Upper lobe of left lung (tissue), 6 donors: ENCODE measurements at places on chromosomes 7 and 10. TPM values are rescaled to one million over a fixed set of nuclear protein-coding genes. Genes with fewer than 3 reads are reported as not detected.
A peak's percentile ranks its signal among the peaks of the same experiment; 100 is the strongest.

DNA sequence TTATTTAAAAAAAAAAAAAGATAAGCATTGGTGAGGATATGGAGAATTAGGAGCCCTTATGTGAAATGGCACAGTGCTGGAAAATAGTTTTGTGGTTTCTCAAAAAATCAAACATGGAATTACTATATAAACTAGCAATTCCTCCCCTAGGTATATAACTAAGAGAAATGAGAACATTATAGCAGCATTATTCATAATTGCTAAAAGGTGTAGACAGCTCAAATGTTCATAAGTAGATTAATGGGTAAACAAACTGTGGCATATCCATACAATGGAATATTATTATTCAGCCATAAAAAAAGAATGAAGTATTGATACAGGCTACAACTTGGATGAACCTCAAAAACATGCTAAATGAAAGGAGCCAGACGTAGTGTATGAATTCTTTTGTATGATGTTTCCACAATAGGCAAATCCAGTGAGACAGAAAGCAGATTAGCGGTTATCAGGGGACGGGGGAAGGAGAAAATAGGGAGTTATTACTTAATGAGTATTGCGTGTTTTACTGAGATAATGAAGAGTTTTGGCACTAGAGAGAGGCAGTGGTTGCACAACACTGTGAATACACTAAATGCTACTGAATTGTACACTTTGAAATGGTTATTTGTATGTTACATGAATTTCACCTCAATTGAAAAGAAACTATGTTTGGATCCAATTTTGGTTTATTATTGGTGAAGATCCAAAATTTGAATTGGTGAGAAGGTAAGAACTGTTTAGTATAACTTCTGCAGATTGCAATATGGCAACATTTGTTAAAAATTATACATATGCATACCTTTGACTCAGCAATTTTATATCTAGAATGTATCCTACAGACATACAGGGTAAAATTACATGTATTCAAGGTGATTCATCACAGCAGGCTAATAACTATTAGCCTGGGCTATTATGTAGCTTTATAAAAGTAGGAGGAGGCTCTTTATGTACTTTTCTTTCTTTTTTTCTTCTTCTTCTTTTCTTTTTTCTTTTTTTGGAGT, 69.7 kb downstream of the VCL start:
- DNase-seq = no peak

GRCh38 chr10:94641480-94641879, 42.0 kb upstream of the CYP2C18 start:
- no peak for DNase-seq

The CLDN3 gene
- 61.0 TPM for total RNA-seq

DNA sequence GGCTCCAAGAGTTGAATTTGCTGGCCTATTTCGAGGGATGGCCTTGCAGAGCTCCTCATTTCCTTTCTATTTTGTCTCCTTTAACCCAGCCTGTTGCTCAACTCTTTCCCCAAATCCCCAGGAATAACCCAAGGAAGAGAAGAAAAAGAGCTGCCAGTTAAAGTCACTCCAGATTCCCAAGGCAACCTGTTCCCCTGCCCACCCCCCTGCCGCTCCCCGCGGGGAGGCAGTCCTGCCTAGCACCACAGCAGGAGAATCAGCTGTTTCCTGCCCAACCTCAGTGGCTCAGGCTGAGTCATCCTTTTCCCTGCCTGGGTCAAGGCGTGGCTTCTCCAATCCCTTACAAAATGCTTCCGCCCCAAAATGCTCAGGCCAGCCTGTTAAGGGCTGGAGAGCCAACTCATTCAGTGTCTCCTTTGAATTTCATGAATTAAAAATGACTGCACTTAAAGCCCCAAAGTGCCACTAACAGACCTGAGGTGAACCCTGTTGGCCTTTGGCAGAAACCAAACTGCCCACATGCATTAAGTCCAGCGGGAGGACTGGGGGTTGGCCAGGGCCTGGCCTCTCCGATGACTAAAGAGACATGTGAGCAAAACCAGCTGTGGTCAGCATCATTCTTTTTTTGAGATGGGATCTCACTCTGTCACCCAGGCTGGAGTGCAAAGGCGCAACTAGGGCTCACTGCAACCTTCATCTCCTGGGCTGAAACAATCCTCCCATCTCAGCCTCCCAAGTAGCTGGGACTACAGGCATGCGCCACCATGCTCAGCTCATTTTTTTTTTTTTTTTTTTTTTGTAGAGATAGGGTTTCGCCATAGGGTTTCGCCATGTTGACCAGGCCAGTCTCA, 83.2 kb upstream of the KIF5B start:
- DNase-seq = peak; percentile 93

The OR2A12 gene
- total RNA-seq = not detected

The PPP1R3C gene
- total RNA-seq = 4.6 TPM

GRCh38 chr10:32942081-32942480, 15.9 kb downstream of the ITGB1 start:
- no peak for DNase-seq

The ARHGEF5 gene
- total RNA-seq = 22.0 TPM

DNA sequence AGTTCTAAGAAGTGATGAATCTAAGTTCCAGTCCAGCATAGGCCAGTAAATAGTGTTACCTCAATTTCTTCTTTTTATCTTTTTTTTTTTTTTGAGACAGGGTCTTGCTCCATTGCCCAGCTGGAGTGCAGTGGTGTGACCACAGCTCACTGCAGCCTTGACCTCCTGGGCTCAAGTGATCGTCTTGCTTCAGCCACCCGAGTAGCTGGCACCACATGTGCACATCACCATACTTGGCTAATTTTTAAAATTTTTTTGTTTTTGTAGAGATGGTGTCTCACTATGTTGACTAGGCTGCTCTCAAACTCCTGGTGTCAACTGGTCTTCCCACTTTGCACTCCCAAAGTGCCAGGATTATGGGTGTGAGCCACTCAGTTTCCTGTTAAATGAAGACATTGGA, 126.6 kb upstream of the LYZL2 start:
- no peak for DNase-seq

DNA sequence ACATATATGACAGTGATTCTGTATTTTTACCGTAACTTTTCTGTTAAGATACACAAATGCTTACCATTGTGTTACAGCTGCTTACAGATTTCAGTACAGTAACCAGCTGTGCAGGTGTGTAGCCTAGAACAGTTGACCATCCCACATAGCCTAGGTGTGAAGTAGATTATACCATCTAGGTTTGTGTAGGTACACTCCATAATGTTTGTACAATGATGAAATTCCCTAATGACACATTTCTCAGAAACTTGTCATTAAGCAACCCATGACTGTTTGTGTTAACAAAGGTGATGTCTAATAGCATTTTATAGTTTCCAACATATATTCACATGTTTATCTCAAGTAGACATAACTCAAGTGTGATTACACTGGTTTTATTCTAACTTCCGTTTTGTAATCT, 218.5 kb downstream of the PLXDC2 start:
- DNase-seq = no peak

DNA sequence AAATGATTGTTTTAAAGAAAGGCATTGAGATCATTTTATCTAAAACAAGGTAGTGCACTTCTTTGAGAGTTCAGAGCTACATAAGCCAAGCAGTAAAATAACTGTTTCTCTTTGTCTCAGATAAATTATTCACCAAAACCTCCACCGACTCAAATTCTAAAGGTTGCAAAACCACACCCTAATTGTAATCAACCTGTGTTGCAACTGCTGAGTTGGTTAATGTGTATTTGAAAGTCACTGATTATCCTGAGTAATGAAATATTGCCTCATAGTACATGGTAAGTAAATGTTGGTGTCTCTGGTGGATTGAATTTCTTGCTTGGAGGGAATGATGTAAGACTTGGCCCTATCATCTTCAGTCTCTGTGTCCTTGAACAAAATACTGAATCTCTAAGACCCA, 35.9 kb upstream of the CYP2C9 start:
- DNase-seq = no peak

The AKR1C8 gene
- total RNA-seq = 0.52 TPM

DNA sequence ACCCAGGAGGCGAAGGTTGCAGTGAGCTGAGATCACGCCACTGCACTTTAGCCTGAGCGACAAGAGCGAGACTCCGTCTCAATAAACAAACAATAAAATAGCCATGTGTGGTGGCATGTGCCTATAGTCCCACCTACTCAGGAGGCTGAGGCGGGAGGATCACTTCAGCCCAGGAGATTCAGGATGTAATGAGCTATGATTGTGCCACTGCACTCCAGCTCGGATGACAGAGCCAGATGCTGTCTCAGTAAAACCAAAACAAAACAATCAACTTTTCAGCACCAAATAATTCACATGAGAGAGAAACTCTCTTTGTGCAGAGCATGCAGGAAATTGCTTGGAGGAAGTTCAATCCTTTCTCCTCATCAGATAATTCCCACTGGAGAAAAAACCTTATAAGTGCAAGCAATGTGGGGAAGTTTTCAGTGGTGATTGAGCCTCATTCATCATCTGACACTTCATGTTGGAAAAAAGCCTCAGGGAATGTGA, 13.4 kb upstream of the FIS1 start:
- no peak for DNase-seq

The ALDH18A1 gene
- 32.6 TPM for total RNA-seq

DNA sequence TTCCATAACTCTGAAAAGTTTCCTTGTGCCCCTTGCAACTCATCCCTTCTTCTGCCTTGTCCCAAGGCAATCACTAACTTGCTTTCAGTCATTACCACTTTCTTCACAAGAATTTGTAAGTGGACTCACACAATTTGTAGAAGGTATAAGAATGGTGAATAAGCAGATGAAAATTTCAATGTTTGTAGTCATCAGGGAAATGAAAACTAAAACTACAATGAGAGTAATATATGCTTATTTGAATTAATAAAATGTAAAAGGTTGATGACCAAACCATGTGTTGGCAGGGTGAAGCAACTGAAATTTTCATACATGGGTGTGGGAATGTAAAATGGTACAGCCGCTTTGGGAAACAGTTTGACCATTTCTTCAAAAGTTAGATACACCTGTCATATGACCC, 79.7 kb downstream of the GNAT3 start:
- no peak for DNase-seq

GRCh38 chr7:153423210-153423590, 629.0 kb upstream of the DPP6 start:
- no peak for DNase-seq

The TSPAN33 gene
- 10.1 TPM for total RNA-seq

GRCh38 chr10:68163735-68164134, 54.4 kb downstream of the MYPN start:
- DNase-seq = no peak
